ENCODE measurements at places on chromosomes 7 and 10. TPM values are rescaled to one million over a fixed set of nuclear protein-coding genes. Genes with fewer than 3 reads are reported as not detected.

DNA sequence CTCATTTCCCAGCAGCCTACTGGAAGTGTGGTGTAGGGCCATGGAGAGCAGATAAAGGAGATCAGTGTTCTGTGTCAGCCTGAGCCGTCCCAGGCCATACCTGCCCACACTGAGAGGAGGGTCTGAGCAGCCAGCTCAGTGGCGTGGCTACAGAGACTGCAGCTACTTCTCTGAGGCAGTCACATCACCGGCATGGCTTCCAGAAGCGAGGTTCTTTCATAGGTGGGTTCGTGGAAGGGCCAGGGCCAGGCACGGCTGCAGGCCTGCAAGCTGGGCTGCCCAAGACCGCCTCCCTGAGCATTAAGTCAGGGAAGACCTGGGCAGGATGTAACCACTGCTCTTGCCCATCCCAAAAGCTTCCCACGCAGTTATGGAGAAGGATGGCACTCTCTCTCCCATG lies 34.9 kb downstream of the LDB3 start:
- no peaks in the 10 kb centered on the region for H3K36me3 ChIP-seq
- no peaks in the 10 kb centered on the region for H3K4me1 ChIP-seq
- no peak overlapping the region for H3K27ac ChIP-seq
- no peaks in the 10 kb centered on the region for H3K27me3 ChIP-seq
- DNase-seq, result no peak

DNA sequence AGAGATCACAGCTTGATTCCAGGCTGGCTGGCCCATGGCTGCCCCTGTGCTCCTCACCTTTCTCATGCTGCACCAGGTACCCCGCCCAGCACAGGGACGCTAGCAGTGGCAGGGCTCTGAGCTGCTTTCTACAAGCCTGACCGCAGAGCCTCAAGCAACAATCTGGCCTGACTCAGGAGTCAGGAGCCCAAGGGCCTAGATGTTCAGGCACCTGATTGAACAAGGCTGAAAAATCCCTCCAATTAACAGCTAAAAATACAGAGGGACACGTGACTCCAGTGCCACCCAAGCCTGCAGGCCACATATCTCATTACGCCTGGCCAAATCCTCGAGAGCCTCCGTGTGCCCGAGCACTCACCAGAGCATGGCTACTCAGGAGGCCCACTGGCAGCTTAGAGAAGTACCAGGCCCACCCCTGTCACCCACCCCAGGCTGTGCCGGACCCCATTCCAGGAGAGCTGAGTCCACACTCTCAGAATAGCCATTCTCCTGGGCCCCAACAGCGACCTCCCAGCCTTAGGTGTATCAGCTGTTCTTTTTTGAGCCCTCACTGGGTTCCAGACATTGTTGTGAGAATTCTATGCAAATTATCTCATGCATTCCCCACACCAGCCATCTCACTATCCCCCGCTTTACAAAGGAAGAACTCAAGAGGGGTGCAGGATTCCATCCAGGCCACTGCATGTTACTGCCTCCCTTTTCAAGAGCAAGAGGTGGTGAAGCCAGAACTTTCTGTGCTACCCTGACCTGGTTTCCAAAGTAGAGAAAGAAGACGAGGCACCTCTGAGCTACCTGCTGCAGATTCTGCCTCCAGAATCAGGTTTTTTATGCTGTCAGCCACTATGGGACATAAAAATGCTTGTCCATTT lies 98.3 kb downstream of the COL13A1 start:
- H3K4me3 ChIP-seq, result no peak overlapping the region
- H3K36me3 ChIP-seq, result no peaks in the 10 kb centered on the region
- H3K27me3 ChIP-seq, result no peaks in the 10 kb centered on the region

Gene SLC39A12
- total RNA-seq, result not detected

DNA sequence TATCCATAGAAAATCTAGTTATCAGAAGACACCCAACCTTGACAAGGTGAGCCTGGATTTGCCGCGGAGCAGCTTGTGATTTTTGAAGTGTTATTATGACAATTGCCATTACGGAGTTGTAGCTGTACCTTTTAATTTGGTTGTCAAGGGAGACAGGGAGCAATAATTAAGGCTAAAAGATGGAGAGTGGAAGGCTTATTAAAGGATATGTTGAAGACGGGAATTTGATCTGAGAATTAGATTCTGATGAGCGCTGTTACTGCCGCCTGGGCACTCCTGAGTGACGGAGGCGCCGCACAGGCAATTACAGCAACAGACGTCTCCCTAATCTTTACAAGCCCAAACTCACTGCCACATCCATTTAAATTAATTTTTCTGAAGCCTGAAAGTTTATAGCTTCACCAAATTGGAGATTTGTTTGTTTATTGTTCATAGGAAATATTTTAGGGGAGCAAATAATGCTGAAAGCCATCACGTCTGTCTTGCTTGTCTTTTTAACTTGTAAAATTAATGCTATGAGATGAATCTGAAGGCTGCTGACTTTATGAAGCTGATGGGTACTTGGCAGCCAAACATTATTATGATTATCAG lies 475.0 kb upstream of the ADARB2 start:
- no peaks in the 10 kb centered on the region for H3K4me1 ChIP-seq
- H3K4me3 ChIP-seq, result no peak overlapping the region
- DNase-seq, result no peak
- no peaks in the 10 kb centered on the region for H3K36me3 ChIP-seq

GRCh38 chr10:82277591-82277990 lies 402.6 kb downstream of the NRG3 start:
- H3K4me3 ChIP-seq, result no peak overlapping the region
- no peaks in the 10 kb centered on the region for H3K4me1 ChIP-seq
- H3K36me3 ChIP-seq, result no peaks in the 10 kb centered on the region
- H3K27me3 ChIP-seq, result no peaks in the 10 kb centered on the region

Measured in Karpas-422 (cell line).